ENCODE measurements at places on chromosomes 12 and 14.
A peak's percentile ranks its signal among the peaks of the same experiment; 100 is the strongest.

DNA sequence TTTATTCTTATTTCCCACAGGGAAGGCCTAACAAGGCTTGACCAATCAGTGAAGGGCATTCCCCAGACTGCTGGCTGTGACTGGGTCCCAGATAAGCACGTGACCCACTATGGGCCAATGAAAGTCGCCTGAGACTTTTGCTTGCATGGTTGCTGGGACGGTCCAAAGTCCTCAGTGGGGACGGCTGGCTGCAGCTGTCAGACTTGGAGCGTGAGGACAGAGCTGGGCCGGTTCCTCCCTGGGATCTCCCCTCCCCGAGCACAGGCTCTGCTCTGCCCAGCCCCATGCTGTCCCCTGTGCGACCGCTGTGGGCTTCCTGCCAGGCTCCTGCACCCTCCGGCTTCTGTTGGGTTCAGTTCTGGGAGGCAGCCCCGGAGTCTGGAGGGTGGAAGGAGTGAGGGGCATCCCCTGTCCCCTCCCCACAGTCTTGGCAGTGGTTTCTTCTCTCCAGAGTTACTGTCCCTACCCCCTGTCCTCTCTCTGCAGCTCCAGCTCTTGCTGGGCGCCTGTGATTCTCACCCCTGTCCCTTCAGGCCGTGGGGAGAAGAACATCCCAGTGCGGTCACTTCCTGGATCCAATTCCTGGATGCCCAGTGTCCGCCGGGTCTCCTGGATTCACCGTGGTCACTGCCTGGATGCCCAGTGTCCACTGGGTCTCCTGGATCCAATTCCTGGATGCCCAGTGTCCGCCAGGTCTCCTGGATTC, 50.1 kb downstream of the GALNT9 start:
- DNase-seq = no peak

- no peak for DNase-seq
Observed at GRCh38 chr12:52199294-52199919, 7.6 kb upstream of the KRT80 start.

GRCh38 chr12:3002646-3003045, 43.4 kb downstream of the TEAD4 start:
- no peak for DNase-seq

DNA sequence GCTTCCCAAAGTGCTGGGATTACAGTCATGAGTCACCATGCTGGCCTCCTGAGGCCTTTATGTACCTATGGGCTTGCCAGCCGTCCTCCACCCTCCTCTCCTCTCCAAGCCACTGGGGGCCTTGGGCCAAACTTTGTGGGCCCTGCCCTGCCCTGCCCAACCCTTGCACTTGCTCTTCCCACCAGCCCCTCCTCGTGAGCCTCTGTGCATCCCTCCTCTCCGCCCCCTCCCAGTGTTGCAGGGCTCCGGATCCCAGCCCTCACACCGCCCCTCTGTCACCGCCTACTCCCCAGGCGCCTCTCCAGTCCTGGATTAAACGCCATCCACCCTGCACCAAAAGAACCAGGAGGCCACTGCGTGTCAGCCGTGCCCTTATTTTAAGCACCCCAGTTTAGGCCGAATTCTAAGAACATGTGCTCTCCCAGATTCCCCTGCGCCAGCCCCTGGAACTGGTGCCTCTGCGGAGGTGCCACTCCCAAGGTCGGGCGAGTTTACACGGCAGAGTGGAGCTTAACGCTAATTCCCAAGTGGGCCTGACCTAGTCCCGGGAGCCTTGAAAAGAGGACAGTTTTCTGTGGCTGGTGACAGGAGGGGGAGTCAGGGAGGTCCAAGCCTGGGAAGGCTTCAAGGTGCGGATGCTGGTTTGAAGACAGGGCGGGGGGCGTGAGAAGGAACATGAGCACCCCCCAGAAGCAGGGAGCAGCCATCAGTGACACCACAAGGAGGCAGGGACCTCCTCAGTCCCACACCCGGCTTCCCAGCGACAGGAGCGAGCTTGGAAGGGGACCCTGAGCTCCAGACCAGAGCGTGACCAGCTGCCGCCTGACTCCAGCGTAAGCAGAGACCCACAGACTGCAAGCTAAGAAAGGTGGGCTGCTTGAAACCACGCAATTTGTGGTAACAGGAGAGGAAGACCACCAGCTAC, 21.2 kb upstream of the CDCA4 start:
- no peak for DNase-seq

- DNase-seq = no peak
Observed at GRCh38 chr12:4224206-4224889, 49.2 kb upstream of the CCND2 start.

GRCh38 chr12:123043536-123044001, 63.1 kb downstream of the ARL6IP4 start:
- peak; percentile 53 for DNase-seq

GRCh38 chr14:99427632-99428300, 52.9 kb downstream of the SETD3 start:
- DNase-seq = no peak

GRCh38 chr12:27504507-27504906, 19.5 kb upstream of the PPFIBP1 start:
- DNase-seq = no peak

GRCh38 chr12:6072302-6072752, 52.1 kb downstream of the VWF start:
- DNase-seq = no peak

DNA sequence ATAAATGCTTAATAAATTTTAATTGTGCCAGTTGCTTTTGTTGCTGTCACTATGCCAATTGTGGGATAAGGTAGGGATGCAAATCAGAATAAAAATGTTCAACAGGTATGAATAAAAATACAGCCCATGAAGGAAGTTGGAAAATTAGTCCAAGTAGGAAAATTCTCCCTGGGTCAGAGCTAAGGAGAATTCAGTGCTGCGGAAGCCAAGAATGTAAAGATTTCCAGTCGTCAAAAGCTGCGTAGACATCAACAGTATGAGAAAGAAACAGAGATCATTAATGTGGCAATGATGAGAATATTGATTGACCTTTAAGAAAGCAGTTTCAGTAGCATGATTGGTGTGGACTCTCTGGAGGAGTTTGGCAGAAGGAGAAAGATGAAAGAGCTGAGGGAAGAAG, 87.9 kb downstream of the PLEKHA5 start:
- no peak for DNase-seq

GRCh38 chr14:63174760-63175191, 29.5 kb upstream of the RHOJ start:
- DNase-seq = no peak

GRCh38 chr14:105118646-105119407, 49.7 kb downstream of the JAG2 start:
- no peak for DNase-seq

DNA sequence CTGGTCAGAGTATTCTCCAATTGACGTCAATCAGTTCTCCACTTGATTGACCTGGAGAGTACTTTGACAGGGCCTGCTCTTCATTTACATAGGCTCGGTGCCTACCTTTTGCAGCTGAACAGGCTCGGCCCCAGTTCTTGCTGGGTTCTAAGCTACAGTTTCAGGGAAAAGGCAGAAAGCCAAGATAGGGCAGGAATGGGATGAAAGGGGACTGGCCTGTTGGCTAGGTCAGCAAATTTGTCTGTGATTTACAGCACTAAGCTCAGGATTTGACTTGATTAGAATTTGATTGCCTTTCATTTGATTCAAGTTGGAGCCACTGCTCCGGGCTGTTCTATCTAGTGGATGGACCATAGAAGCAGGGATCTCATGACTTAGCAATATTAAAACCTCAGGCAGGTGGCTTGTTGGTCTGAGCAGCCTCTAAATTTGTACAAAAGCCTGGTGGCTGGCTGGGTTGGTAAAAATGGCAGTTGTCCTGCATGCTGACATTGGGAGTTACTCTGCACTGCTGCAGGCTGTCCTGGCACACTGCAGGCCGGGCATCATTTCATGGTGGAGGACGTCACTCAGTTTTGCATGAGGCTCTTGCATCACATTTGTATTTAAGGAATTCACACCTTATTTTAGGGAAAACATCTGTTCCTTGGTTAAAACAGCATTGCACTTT, 71.8 kb downstream of the BICD1 start:
- DNase-seq = no peak

DNA sequence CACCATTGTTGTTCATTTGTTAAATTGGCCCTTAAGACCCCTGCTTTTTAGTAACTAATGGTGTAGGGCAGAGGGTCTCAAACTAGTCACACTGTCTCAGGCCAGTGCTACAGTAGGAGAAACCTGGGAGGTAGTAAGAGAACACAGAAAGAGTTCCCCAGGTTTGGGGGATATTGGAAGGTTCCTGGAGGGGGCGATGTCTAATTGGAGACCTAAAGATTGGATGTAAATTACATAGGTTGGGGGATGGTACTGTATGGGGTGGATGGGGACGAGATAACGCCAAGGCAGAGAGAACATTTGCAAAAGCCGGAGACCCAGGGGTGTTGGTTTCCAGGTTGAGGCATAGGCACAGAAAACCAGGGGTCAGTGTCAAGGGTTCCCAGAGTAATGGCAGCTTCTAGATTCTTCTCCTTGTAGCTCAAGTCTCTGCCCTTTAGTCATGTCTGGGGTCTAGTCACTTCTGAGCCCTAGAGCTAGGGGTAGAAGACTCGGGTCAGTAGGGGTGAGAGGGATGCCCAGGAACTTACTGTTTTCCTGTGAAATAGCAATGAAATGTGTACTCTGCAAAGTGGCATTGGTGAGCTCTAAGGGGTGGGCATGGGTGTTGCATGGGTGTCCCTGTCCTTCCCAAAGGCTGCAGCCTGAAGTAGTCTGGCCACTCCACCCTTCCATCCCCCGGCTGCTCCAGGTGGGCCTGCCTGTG, 21.8 kb downstream of the PLEKHG3 start:
- no peak for DNase-seq

GRCh38 chr12:47744005-47744651, 14.6 kb downstream of the RAPGEF3 start:
- no peak for DNase-seq

GRCh38 chr12:101299931-101300330, 20.0 kb downstream of the UTP20 start:
- no peak for DNase-seq

- no peak for DNase-seq
Observed at GRCh38 chr14:75630695-75631452, 29.8 kb downstream of the ERG28 start.

- DNase-seq = no peak
Observed at GRCh38 chr14:105018414-105018813, 2.5 kb downstream of the CDCA4 start.

GRCh38 chr14:90268420-90268819, 12.1 kb downstream of the PSMC1 start:
- DNase-seq = no peak

DNA sequence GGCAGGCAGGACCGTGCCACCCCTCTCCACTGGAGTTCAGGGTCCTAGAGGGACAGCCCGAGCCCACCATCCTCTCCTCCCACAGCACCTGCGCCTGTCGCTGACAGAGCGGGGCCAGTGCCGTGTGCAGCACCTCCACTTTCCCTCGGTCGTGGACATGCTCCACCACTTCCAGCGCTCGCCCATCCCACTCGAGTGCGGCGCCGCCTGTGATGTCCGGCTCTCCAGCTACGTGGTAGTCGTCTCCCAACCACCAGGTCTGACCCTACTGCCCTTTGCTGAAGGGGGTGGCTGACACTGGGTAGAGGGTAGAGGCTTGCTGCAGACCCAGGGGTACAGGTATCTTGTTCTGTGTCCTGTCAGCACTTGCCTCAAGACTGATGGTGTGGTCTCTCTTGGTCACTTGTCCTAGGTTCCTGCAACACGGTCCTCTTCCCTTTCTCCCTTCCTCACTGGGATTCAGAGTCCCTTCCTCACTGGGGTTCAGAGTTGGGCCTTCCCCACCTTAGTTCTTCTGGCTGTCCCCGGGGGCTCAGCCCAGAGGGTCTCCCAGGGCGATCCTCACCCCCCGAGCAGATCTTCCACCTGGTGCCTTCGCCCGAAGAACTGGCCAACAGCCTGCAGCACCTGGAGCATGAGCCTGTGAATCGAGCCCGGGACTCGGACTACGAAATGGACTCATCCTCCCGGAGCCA, 42.0 kb downstream of the SH2B3 start:
- DNase-seq = no peak

DNA sequence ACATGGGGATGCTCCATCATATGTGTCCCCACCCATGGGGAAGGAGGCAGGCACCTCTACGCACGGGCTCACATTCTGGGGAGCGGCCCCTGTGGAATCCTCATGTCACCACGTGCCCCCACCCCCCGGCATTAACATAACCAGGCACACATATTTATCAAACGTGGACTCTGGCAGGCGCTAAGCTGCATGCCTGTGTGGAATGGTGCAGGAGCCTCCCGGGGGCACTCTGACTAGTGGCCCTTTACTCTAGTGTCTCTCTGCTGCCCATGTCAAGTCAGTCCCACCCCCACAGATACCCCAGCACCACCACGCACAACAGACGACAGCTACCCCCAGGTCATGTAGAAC, 66.1 kb downstream of the CCDC88C start:
- no peak for DNase-seq

DNA sequence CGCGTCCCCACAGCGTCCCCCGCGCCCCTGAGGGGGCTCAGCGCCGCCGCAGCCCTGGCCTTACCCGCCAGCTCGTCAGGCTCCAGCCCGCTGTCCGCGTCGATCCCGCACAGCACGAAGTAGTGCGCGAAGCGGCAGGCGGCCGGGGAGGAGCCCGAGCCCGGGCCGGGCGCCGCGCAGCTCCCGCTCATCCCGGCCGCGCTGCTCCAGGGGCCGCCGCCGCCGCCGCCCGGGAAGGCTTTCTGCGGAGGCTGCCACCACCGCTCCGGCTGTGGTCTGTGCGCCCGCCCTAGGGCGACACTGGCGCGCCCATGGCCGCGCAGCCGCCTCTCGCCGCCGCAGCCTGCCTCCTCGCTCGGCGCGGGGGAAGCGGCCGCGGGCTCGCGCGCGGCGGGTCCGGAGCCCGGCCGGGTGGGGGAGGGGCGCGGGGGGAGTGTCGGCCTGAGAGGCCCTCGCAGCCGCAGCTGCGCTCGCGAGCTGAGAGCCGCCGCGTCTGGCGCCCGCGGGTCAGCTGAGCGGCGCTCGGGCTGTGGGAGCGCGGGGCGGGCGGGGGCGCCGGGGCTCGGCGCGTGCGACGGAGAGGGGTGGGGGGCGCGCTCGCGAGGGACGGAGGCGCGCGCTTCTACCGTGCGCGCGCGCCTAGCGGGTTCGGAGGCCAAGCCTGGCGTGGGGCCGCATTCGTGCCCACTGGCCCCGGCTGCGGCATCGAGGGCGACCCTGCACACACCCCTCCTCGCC, at the start of gene DENND5B:
Gene DENND5B (minus strand): TSS at position 495 of the 738 bp plus-strand sequence. CDS start 304 bp downstream, at position 191.
- DNase-seq = peak; percentile 15

DNA sequence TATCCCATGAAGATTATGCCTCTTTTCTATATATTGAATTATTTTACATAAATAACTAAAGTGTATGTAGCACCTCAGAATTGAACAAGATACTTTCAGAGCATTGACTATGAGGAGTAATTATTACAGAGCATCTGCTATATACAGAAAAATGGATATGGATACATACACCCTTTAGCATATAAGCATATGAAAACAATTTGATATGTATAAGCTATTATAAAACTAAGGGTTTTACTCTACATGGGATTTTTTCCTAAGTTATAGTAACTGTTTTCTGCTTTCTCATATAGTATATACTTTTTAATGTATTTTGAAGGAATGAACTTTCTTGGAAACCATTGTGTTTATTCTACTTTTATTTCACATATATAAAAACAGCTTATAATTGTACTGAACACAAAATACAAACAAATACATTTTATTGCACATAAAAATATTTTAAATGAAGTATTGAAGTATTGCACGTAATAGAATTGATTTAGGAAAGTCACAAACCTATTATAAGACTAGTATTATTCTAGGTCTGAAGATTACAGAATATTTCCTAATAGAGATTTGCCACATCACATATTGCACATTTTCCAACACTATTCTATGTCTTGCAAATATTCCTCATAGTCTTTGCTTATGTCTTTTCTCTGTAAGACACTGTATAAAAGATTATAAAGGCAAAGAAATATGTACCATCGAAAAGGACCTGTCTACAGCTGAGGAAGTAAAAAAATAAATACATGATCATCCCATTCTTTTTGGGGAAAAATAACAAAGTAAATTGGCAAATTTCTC, 8.4 kb downstream of the CD69 start:
- no peak for DNase-seq

All from stimulated activated CD4-positive, alpha-beta T cell treated with anti-CD3 and anti-CD28 coated beads, Interleukin-12 subunit alpha, Interleukin-12 subunit beta, amount 100 ng/mL, for 24 hours (primary cell).